ENCODE measurements at places on chromosomes 7 and 10.

DNA sequence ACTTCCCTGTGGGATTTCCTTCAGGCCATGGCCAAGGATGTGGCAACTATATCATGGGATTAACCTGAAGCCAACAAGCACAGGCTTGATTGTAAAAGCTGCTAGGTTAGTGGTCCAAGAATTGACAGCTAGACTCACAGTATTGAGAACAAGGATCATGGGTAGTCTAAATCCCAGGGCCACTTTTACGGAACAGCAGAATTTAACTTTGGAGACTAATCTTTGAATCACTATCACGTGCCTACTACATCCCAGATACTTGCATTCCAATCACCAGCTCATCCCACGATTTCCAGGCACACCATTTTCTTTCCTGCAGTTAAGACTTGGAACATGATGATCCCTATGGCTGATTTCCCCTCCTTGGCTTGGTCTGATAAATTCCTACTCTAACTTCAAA, 65.6 kb upstream of the ADO start:
- DNase-seq = no peak

GRCh38 chr10:71429304-71429703, 32.6 kb downstream of the CDH23 start:
- no peak for DNase-seq

GRCh38 chr7:30510124-30511075, 5.8 kb upstream of the GGCT start:
- DNase-seq = no peak

DNA sequence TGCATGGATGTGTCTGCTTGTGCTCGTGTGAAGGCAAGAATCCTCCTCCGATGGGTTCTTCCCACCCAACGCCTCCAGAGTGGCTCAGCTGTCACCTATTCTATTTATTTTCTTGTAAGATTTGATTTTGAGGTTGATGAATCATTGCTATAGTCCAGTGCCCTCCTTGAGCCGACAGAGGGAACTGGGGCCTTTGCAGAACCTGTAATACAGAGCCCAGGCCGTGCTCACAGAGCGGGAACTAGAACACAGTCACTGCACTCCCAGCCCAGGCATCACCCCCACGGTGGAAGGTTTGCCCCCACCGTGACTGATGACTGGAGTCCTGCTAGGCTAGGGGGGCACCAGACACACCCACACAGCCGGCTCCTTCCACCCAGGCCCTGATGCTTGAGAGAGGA, 2.0 kb downstream of the RARRES2 start:
- no peak for DNase-seq

DNA sequence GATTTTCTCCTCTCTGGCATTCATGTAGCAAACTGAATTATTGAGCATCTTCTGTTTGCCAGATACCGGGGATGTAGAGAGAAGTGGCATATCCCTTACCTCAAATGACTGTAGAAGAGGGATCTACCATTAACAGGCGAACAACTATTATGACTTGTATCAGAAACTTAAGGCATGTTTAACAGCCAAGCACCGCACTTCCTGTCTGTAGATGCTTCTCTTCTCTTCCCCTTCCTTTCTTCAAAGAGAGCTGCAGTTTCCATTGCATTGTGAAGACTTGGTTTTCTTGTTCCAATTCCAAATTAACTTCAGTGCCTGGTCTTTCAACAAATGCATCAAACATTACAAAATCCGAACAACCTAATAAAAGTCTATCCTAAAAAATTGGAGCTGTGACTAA, 49.3 kb downstream of the LRRC4 start:
- DNase-seq = no peak

DNA sequence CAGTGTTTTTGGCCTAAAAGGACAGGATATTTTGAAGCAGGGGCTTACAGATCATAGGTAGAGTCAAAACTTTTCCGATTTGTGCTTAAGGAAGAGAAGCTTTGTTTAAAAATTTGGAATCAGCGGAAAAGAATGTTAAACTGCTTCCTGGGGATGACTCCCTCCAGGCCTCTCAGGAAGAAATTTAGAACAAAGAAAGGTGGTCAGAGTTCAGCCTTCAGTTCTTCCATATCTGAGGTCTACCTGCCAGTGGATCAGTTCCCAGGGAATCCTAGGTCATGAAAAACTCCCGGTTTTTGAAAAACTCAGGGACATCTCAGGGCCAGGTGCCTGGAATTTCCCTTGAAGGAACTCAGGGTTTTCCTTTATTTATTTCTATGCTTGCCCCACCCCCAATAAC, 100.3 kb downstream of the MCU start:
- DNase-seq = no peak

GRCh38 chr10:103564776-103565520, 71.4 kb downstream of the NEURL1 start:
- DNase-seq = no peak

- DNase-seq = no peak
Observed at GRCh38 chr10:31135171-31135570, 103.5 kb upstream of the ZNF438 start.

- DNase-seq = no peak
Observed at GRCh38 chr7:15832996-15833395, 146.5 kb upstream of the MEOX2 start.

- no peak for DNase-seq
Observed at GRCh38 chr10:81957976-81958375, 83.0 kb downstream of the NRG3 start.

GRCh38 chr10:59465088-59465487, 102.7 kb upstream of the FAM13C start:
- no peak for DNase-seq

GRCh38 chr10:34938399-34938670, 123.2 kb upstream of the PARD3 start:
- no peak for DNase-seq

GRCh38 chr7:140654109-140654387, 13.4 kb upstream of the DENND2A start:
- DNase-seq = no peak

- no peak for DNase-seq
Observed at GRCh38 chr7:50423860-50424259, 26.3 kb downstream of the FIGNL1 start.

GRCh38 chr10:33570495-33570894, 236.0 kb upstream of the NRP1 start:
- DNase-seq = no peak

DNA sequence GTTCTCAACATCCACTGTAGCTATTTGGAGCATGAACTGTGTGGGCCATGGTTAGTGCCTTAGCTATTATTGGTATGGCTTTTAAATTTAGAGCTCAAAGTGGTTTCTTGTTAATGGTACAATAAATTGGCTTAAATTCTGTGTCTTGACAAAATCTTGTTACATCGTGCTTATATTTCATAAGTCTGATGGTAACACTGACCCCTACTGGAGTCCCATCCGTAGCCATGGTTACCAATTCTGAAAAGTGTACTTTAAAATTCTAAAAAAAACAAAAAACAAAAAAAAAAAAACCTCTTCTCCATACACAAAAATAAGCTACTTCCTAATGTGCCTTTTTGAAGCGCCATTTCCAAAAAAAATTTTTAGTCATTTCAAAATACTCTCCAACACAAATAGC, 6.4 kb upstream of the RPP30 start:
- no peak for DNase-seq

DNA sequence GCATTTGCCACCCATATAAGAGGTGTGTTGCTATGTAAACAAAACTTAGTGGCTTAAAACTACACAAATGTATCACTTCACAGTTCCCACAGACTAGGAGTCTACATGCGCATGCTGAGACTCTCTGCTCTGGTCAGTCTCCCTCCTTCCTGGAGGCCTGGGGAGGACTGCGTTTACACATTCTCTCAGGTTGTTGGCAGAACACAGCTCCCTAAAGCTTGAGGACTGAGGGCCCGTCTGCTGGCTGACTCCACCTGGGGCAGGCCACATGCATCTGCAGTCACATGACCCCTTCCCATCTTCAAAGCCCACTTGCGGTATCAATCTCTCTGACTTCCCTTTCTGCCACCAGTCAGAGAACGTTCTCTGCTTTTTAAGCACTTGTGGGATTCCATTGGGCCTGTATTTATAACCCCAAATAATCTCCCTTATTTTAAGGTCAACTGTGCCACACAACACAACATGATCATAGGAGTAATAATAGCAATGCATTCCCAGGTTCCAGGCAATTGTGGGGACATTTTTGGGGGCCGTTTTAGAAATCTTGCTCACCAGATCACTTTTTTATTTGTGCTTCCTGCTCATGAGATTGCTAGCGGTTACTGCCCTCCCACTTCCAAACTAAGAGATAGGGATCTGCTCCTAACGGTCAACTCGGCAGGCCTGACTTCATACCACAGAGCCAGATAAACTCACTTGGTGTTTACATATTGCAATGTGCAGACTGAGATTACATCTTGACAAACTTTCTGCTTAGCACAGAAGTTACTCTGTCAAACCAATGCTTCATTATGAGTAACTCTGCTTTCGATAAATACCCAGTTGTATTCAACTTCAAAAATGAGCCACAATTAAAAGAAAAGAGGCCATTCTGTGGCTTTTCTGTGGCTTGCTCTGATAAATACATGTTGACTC, 96.3 kb downstream of the ALOX5 start:
- peak; percentile 5 for DNase-seq

DNA sequence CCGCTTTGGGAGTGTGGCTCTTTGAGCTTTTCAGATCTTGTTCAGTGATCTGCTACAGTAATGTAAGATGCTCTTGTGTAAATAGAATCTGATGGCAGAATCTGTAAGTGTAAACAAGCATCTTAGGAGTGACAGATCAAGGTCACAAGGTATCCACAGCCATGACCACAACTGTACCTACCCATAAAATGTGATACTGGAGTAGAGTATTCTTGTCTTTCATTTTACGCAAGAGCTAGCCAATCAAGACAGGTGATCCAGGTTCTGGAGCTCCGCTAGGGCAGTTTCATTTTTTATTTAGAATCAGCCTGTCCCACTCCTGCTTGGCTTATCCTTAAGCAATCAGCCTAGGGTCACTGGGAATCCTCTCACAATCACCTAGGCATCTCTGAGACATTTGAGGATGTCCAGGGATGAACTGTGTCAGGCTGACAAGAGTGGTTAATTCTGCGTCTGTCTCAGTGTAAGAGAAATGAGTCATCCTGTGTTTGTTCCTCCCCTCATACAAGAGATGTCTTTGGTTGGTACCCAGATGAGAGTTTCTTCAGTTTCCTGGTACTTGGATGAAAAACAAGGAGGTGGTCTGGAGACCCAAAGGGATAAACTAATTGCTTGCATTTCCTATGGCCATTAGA, 13.6 kb downstream of the ZNF138 start:
- no peak for DNase-seq

DNA sequence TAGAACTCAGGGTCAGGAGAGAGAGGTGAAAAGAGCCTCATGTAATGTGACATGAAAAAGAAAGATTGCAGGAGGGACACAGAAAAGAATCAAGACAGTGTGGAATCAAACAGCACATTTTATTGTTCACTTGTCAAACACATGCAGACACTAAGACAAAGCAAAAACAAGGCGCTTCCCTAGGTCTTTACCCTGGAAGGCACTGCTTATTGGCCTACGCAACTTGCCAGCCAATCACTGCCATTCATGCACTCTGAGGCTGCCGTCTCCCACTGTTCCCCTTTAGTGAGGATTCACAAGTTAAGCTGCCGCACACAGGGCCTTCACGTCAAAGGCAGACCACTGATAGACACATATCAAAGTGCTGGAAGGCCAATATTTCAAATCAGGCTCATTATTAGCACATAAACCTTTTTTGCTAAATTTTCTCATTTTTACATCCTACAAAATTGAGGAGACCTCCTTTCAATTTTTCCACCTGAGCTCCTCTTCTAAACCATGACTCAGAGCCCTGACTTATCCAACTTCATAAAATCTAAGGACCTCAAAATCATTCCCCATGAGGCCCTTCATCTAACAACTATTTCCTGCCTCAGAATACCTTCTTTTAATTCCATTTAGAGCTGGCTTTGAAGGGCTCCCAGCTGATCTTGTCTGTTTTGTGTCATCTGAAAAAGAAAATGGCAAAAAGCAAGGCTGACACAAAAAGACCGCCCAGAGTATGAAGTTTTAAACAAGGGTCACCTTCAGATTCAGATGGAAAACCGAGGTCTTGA, 149.4 kb downstream of the CHCHD3 start:
- DNase-seq = no peak

DNA sequence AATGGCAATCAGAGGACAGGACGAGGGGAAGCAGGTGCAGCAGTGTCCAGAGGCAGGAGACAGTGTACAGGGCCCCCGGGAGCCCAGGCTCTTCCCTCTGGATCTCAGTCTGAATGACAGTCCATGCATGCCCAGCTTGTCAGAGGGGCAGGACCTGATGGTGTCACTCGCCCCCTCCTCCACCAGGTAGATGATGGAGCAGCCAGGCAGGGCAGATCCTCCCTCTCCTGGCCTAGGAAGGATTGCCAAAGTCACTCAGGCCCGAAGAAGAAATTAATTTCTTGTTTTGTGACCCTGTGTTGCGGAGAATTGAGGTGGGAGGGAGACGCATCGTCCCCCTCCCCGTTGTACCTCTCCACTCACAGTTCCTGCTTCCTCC, 4.0 kb downstream of the VSTM4 start:
- no peak for DNase-seq

DNA sequence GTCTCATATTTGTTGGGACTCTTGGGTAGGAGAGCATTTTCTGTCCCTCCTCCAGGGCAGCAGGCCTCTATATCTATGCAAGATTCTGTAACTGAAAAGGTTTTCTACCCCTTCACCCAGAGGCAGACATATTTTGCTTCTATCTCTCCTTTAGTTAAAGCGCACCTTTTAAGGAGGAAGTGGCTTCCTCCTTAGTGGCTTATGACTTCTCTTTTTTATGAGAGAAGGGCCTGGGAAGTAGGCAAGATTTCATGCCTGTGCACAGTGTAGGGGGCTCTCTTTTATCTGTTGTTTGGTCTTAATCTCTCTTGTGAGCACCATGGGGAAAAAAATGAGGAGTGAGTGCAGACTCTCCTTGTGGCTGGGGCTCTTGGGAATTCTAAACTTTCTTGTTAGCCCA, 122.1 kb downstream of the LRMDA start:
- no peak for DNase-seq

DNA sequence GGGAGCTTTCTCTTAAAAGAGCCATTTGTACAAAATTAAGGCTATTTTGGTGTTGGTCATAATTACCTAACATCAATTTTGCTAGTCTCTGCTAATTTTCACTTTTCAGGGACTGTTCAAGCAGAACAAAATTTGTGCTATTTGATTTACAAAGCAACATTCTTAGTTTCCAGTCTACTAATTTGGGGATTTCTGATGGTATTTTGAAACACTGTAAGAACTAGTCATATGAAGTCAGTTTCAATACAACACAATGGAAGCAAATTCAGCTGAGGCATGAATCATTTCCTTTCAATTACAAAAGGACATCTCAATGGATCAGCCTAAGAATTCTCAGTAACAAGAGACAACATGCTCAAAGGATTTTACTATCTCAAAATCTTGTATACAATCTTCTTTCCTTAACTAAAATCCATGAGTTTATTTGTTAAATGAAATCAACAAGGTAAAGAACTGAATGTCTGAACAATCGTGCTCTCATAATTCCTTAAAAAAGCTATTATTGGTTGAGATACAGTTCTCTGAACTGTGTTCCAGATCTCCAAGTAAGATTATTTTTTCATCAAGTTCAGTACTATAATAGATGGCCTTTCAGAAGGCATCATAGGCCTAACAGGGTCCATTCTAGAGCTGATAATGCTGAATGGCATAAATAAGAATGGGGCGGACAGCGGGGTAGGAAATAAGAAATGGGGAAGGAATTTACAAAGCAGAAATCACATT, 144.6 kb downstream of the NRCAM start:
- no peak for DNase-seq

All from urinary bladder (tissue), 4 donors.